ENCODE measurements at places on chromosomes 3 and 15.

DNA sequence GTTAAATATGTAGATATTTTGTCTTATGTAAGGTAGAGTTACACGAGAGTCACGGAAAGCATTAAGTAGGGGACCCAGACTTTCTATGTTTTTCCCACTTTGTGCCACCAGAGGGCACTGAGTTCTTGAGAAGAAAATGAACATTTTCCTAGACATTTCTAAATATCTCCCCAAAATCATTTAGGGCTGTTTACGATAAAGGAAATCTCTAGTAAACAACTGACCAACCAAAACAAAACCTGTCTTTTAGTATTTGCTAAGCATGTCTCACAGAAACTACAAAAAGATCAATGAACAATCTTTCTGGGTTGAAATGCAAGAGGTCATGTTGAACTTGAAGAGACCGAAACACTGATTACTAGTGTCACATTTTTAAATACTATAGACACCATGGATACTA, 16.1 kb downstream of the POU1F1 start:
- peak; percentile 43 for DNase-seq

DNA sequence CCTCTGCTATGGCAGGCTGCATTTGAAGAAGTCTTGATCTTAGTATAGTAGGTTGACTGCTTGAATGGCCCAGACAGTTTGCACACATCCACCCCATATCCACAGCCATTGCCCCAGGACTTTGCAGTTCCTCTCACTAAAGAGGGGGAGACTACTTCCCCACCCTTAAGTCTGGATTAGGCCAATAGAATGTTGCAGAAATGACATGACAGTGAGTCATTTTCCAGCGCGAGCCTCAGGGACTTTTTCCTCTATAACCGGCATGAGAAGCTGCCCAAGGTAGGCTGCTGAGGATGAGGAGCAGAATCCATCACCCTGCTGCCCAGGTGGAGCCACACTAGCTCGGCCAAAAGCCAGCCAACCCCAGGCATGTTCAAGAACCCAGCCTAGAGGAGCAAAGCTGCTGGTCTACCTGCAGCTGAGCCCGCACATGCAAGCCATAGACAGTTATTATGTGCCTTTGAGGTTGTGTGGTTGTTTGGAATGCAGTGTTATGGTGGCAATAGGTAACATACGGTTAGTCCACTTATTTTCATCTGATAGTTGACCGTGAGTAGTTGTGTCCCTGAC, 113.9 kb downstream of the TLE3 start:
- DNase-seq: no peak

GRCh38 chr3:52645549-52645948, 40.2 kb downstream of the PBRM1 start:
- DNase-seq: no peak

DNA sequence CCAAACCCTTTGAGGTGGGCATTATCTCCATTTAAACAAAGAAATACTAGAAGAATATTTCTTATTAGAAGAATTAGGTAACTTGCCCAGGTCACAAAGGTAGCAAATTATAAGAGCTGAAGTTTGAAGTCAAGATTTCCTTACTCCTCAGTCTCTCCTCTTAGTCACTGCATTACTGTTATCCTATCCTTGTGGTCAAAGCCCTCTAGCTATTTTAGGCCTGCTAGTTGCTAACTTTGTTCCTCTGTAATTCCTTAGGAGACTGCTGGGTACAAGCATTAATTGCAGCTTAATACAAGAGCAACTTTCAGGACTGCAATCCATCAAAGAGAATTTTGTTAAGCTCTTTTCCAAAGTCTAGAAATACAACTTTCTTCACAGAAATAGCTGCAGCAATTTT, 528.2 kb downstream of the ZIC1 start:
- DNase-seq: no peak

DNA sequence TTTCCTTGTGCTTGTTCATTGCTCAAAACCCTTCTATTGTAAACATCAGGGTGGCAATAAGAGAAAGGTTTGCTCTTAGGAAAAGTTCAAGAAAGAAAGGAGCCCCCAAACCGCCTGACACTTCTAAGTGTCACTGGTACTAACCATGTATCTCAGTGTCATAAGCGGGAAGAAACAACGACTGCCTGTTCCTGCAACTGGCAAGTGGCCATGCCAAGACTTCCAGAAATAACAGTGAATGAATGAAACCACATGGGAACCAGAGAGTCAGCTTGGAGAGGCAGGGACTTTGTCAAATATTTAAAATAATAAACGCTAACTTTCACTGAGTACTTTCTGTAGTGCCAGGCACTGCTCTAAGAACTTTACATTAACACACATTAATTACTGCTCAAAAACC, 1.1 kb downstream of the PLSCR2 start:
- no peak for DNase-seq

DNA sequence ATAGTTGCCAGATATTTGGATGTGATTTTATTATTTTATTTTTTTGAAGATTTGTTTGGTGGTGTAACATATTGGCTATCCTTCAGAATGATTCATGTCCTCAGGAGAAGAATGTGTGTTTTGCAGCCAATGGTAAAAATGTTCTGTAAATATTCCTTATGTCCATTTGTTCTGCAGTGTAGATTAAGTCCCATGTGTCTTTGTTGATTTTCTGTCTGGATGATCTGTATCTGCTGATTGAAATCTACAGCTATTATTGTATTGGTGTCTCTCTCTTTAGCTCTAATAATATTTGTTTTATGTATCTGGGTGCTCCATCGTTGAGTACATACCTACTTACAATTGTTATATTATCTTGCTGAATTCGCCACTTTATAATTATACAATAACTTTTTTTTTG, 1641.7 kb downstream of the OTOL1 start:
- no peak for DNase-seq

DNA sequence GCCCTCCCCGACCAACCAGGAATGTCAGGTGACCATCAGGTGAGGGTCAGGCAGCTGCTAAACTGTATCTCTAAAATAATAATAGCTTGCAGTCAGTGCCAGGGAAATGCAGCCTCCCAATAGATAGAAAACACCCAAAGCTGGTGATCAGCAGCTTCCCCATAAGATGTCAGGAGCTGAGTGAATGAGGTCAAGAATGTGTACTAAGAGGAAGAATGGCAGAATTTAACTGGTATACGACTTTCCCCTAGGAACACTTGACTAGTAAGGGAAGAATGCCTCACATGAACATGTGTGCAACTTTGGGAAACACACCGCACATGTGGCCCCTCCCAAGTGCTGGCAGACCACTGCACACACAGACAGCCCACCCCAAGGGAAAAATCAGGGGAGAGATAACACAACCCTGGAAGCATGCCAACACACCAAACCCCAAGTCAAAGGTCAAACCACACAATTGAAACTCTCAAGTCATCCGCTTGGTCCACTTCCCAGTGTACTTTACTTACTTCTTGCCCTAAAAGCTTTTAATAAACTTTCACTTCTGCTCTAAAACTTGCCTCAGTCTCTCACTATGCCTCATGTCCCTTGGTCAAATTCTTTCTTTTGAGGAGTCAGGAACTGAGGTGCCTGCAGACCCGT, 806.5 kb downstream of the OTOL1 start:
- DNase-seq: no peak

DNA sequence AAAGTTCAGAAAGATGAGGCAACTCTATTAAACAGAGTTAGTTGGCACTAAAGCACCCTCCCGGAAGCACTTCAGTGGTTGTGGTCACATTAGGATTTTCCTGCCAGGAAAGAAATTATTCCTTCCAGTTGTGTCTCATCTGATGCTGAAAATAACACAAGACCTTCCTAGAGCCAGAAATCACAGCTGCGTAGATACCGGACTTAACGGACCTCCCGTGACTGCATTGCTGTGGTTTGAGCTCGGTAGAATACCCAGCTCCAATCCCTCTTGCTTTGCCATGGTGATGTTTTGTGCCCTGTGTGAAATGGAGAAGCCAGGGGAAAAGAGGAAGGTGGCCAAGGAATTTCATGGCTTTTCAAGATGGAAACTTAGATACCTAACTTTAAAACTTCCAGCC, 215.0 kb upstream of the IGF1R start:
- DNase-seq: no peak

GRCh38 chr15:79431636-79432344, at the start of gene MINAR1:
TSS of gene MINAR1 (plus strand) at chr15:79432336. CDS start at chr15:79456148, 23,812 bp downstream.
- no peak for DNase-seq

GRCh38 chr15:51879555-51879954, 50.1 kb downstream of the TMOD3 start:
- no peak for DNase-seq

- DNase-seq: no peak
Measured at GRCh38 chr3:100556673-100557310, 52.6 kb upstream of the ADGRG7 start.

DNA sequence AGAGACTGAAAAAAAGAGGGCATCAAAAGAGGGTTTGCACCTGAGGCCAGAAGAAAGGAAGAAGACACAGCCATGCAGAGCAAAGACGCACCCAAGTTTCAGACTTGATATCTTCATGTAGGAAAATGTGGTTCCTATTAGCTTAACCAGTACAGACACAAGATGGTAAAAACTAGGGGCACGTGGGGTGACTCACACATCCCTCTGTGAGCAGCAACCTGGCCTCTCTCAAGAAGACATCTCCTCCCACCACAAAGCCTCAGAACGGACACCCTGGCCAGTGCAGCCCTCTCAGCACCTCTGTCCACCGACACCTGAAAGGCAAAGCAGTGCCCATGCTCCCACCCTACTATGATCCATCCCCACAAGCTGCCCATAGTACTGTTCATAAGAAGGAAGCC, 33.3 kb downstream of the GLB1 start:
- DNase-seq: no peak

- no peak for DNase-seq
Measured at GRCh38 chr15:101000271-101000681, 81.1 kb downstream of the LRRK1 start.

GRCh38 chr15:59817834-59818233, 128.7 kb upstream of the BNIP2 start:
- no peak for DNase-seq

GRCh38 chr15:65245096-65245856, 34.0 kb upstream of the CILP start:
- no peak for DNase-seq

DNA sequence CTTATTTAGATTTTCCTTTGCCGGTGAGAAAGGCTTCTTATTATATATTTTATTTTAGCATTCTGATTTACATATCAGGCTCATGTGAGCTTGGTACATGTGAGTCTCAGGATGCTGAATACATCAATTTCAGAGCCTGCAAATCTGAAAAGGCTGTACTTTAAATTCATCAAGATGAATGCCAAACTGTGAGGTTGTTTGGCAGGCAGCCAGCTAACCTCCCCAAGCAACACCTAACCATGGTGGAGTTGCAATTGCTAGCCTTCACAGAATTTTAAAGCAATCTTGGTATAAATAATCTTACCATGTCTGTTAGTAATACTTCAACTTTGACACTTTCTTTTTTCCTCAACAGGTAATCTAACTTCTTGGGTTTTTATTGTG, 252.5 kb downstream of the CDIN1 start:
- no peak for DNase-seq

- DNase-seq: no peak
Measured at GRCh38 chr3:194103505-194103904, 32.4 kb upstream of the HES1 start.

DNA sequence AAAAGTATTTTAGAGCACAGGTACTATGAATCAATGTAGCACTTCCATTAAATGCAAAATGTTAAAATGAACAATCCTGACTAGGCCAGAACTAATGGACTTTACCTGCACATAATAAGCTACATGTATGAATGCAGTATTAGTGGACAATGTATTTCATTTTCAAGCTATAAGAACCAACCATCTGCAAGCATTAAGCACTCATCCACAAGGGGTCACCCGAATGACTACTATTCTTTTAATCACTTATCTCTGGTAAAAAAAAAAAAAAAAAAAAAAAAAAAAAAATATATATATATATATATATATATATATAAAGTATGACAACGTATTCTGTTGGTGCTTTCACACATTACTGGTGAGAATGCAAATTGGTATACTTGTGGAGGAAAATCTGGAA, 7.2 kb downstream of the HERC1 start:
- peak; percentile 16 for DNase-seq

DNA sequence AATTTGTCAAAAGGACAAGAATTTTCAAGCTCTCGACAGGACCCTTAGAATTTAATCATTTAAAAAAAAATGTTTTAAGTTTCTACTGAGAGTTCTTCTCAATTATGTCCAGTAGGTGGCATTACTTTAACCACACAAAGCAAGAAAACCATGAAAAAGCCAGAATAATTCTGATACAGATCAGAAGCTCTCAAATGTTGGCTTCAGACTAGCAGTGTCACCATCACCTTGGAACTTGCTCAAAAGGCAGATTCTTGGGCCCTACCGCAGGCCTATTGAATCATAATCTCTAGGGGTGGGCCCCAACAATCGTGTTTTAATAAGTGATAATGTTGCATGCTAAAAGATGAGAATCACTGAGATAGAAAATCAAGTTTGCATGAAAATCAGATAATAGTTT, 99.5 kb upstream of the KCNMB2 start:
- DNase-seq: no peak

DNA sequence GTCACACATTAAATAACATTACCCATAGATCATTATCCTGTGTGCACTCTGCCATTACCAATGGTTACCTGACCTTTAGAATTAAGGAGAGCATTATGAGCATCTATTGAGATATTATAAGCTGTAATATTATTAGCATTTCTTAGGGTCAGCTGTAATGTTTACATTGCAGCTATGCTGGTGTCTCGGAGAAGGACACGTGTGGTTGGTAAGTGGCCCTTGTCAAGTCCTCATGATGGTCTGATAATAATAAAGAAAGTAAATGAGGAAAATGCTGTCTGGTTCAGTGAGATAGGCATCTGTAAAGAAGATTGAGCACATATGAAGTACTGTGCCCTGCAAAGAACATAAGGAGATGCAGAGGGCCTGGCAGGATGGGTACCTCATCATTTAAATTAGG, 71.7 kb upstream of the ARL6 start:
- DNase-seq: no peak

DNA sequence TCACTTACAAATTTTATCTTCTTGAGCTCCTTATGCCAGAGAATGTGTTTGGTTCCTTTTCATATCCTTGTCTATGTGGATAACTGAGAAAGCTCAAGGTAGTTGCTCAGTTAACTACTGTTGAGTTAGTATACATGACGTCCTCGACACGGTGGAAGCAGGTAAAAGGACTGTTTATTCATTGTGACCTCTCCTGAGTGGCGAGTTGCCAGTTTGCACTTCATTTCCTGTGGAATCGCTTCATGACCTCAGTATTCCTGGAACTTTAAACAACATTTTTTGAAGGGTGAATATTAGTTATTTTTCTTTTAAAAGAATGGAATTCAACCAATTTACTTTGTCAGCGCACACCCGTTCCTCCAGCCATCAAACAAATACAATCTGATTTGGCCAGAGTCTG, 1.2 kb upstream of the TPRG1 start:
- DNase-seq: no peak

GRCh38 chr15:59516655-59517461, 78.9 kb downstream of the FAM81A start:
- no peak for DNase-seq

- no peak for DNase-seq
Measured at GRCh38 chr3:78967061-78967460, 800.7 kb downstream of the ROBO1 start.

DNA sequence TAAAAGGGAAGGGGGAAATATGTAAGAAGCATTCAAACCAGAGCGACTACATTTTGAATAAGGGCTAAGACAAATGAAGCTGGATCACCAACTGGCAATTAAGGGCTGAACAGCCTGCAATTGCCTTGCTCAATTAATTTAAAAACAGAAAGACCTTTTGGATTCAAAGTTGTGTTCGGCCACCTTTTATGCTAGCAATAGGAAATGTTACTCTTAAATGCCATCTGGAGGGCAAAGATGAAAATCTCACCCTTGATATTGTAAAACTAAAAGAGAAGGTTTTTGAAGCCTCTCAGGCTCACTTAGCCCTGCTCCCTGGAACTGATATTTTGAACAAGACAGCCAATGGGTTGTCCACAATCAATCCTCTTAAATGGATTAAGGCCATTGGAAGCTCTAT, 44.2 kb downstream of the ACAD9 start:
- DNase-seq: no peak
